ENCODE measurements at places on chromosomes 12 and 14.

DNA sequence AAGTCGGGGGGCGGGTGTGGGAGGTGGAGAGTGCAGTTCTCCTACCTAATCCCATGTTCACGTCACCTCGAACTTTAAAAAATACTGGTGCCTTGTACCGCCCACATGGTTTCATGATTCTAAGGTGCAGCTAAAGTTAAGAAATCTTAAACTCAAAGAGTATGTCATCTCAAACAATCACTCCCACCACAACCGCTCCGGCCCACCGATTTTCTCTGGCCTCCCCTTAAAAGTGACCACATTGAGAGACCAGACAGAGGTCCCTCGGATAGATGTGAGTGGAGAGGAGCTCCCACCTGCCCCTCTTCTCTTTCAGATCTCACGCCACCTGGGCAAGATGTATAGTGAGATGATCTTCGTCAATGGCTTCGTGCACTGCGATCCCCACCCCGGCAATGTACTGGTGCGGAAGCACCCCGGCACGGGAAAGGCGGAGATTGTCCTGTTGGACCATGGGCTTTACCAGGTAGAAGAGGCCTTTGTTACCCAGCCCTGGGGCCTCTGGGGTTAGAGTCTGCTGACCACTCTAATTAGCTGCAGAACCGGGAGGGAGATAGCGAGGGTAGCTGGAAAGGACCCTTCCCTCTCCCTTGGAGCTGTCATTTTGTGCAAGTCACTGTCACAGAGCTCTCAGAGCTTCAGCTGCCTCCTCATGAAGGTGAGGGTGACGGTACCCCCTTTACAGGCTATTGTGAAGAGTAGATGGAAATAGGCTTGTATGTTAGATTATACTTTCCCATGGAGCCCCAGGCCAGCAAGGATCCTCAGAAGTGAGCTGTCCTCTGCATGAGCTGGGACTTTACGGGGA is 124.4 kb downstream of the ADCK1 start:
- no peak for DNase-seq

GRCh38 chr12:41466802-41467201 is 278.7 kb downstream of the PDZRN4 start:
- DNase-seq, result no peak

DNA sequence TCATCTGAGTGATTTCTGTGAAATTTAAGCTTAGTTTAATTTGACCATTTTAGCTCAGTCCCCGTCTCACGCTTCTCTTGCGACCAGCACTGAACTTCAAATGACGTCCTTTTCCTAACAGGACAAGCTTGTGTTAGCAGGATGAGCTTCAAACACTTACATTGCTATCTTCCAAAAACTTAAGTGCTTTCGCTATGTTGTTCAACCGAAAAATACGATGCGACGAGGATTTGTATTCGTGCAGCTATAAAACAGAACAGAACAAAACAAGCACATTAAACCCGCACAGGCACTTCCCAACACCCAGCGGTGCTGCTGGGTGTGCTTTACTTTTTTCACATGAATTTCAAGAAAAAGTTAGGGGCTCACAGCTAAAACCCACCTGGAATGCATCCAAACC is 64.2 kb upstream of the DICER1 start:
- no peak for DNase-seq

DNA sequence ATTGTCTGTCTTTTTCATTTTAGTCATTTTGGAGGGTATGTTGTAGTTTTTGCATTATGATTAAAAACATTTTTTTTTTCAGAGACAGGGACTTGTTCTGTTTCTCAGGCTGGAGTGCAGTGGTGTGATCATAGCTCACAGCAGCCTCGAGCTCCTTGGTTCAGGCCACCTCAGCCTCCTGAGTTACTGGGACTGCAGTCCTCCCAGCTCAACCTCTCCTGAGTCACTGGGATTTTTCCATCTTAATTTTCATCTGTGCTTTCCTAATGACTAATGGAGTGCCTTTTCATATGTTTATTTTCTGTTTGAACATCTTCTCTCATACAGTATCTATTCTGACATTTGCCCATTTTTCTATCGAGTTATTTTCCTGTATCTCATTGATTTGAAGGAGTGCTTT is 52.6 kb downstream of the DYRK2 start:
- no peak for DNase-seq

GRCh38 chr12:125533434-125534029 is 468.3 kb downstream of the AACS start:
- peak; percentile 5 for DNase-seq

- no peak for DNase-seq
Measured at GRCh38 chr14:73149753-73150152, 13.4 kb downstream of the PSEN1 start.

GRCh38 chr12:16369156-16369555 is 21.7 kb downstream of the MGST1 start:
- DNase-seq, result no peak

DNA sequence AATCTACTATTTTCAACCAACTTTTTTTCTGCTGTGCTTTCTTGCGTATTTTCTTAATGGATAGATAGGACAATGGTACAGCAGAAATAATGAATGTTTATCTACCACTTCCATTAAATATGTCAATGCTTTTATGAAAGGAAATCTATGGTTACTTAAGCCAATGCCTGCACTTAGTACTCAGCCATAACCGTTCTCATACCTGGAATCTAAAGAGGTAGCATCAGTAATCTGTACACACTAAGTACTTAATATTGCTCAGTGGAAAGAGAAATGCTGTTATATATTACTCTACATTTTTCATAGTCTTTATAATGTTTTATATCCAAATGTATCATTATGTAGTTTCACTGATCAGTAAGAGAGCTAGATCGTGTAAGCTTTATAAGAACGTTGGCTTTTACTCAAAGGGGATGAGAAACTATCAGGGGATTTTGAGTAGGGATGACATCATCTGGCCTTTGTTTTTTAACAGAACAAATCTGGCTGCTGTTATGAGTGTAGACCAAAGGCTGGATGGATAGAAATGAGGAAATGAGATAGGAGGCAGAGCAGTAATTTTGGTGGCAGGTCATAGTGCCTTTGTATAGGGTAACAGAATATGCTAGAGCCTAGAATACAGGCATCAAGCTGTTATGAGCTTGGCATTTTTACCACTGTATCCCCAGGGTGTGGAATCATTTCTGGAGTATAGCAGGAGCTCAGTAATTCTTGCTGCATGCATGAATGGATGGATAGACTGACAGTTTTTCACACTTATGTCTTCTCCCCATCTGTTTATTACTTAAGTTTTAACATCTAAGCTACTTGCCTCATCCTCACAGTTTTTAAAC is 34.0 kb downstream of the ALG10B start:
- DNase-seq, result no peak

DNA sequence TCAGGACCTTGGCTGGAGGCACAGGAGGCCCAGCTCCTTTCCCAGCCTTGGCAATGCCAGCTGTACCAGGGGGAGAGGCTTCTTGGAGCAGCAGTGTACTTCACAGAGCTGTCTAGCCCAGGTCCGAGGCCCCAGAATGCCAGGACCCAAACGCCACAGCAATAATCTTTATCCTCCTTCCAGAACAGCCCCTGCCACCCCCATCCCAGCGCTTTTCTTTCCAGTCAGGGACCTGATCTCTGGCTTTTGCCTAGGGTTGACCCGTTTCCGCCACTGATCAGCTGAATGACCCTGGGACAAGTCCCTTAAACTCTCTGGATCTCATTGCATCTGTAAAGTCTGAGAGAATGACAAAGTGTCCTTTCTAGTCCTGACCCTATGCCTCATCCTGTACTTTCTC is 5.1 kb downstream of the LAG3 start:
- no peak for DNase-seq

DNA sequence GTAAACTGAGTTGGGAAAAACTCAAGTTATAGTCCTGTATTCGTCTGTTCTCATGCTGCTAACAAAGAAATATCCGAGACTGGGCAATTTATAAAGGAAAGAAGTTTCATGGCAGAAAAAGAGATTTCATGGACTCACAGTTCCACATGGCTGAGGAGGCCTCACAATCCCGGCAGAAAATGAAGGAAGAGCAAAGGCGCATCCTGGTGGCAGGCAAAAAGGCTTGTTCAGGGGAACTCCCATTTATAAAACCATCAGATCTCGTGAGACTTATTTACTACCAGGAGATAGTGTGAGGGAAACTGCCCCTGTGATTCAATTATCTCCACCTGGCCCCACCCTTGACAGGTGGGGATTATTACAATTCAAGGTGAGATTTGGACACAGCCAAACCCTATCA is 292.6 kb upstream of the SYT1 start:
- no peak for DNase-seq

DNA sequence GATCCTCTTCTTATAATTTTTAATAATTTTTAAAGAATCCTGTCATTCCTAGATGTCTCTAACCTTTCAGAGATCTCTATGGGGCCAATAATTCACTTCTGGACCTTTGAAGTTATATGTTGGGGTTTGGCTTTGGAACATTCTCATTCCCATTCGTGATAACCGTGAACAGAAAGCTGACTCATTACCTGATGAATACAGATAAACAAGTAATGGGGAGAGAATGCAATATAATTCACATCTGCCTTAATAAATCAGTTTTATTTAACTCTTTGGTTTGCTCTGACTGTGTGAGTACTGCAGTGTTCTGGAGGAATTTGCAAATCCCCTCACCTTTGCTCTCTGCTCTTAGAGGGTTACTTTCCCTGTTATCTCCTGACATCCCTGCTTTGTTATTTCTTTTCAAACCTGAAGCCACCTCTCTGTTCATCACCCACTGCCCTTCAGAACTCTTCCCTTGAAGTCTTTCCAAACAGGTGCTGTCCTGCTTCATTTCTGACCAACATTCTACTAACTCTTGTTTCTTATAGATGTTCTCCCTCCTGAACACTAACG is 79.6 kb upstream of the SLC38A2 start:
- DNase-seq, result no peak

GRCh38 chr12:6124411-6125309 is at the start of gene VWF:
Gene VWF (minus strand): TSS chr12:6124670. CDS start chr12:6123196, 1,474 bp downstream.
- no peak for DNase-seq

DNA sequence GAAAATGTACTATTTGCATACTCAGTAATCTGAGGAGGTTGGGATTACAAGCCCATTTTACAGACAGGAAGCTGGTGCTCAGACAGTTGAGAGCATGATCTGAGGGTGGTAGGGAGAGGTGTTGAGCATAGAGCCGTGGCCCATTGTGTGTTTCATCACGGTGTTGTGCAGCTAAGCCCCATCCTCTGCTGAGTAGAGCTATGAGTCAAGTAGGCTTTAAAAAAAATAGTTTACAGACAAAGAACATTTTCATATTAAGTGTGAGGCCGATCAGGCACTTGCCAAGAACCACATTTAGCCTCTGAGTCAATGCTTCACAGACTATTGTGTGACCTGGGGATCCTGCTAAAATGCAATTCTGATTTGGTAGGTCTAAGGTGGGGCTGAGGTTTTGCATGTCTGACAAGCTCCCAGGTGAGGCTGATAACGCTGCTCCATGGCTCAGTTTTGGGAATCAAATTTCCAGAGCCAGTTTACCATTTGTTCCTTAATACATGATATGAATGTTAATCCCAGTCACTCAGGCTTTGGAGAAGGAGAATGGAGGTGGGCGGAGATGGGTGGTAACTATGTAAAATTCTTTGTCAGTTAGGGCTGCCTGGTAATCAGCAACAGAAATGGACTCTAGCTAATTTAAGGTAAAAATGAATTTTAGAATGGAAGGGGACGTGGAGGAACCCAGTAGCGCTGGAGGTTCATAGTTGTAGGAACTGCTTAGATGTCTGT is 22.2 kb downstream of the ZNF664 start:
- no peak for DNase-seq

DNA sequence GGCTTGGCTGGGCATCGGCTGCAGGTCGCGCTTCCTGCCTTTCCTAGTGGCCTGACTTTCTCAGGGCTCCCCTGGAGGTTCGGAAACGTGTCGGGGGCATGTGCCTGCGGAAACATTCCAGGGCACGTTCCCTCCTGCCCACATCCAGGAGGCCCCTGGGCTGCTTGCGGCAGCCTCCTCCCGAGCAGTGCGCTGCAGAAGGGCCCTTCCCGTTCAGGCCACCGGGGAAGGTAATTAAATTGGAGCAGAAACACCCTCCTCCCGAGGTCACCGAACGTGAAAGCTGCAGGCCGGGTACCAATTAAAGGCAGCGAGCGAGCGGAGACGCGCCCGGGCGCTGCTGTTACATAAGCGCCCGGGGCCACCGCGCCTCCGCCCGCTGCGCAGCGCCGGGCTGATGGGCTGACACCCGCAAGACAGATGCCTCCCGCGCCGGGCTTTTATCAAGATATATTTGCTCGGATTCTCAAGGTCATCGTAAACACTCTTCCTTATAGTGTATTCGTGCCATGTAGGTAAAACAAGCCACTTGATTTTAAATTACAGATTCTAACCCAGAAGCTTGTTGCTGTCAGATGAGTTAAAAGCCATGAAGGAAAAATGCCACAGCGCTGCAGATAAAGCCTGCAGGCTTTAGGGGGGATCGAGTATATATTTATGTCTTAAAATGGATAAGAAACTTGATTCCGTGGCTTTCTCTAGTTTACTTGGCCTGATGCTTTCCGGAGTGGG is 31.4 kb downstream of the SSPN start:
- no peak for DNase-seq

GRCh38 chr12:12759234-12759915 is 26.1 kb upstream of the APOLD1 start:
- DNase-seq, result no peak

GRCh38 chr12:115820656-115821055 is 456.8 kb downstream of the MED13L start:
- DNase-seq, result no peak

DNA sequence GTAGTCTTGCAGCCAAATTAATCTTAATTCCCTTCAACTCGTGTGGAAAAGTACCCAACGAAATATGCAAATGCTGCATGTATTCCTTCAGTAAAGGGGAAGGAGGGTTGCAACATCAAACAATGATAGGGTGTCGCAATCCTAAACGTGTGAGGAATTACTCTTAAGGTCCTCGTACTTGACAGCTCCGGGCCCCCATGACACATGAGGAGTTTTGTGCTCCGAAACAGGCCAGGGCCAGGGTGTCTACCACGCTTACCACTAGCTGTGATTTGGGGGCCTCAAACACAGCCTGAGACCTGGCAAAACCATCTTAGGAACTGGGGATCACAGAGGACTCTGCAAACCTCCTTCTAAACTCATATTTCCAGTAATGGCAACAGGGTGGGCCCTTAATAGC is 20.4 kb downstream of the FOS start:
- no peak for DNase-seq

- DNase-seq, result no peak
Measured at GRCh38 chr12:80233926-80234325, 134.6 kb downstream of the OTOGL start.

DNA sequence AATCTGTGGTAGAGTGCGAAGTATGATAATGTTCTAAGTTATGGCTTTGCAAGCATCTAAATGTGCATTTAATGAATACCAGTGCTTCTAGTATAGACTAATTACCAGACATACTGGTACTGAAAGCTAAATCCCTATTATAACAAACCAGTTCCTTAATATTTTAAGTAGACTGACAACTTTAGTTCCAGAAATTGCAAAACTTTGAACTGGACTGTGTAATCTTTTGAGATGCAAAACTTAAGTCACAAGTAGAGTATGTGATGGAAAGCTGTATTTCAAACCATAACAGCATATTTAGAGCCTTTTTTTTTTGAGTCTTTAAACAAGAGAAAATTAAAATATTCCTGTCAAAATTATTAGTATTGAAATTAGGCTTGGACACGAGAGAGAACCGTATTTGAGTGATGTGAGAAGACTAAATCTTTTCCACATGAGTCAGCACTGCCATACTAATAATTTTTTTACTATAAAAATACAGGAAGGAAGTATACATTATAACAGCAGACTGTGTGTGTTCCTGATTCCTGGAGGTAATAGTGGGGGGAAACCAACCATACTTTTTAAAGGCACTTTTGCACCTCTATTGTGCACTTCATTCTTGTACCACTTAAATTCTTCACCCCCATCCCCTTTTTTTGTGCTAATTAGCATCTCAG is 45.5 kb downstream of the PPM1A start:
- no peak for DNase-seq
